ENCODE measurements at places on chromosomes 4 and X.

- peak; percentile 22 for DNase-seq
Measured at GRCh38 chr4:185265942-185266341, 56.5 kb downstream of the SNX25 start.

DNA sequence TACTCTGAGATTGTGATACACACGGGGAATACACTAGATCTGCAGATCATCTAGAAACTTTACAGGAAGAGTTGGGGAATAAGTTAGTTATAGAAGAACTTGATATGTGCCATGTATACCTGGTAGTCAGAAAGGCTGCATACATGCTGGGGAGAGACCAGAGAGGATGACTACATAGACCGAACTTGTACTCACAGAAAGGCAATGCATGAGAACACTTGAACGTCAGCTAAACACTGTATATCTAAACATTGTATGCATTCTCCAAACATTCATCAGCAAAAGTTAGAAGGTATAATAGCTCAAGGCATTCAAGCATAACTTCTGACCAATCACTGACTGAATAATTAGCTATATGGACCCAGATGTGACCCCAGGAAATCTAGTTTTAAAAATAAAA, 78.0 kb upstream of the PDHA2 start:
- DNase-seq: no peak

DNA sequence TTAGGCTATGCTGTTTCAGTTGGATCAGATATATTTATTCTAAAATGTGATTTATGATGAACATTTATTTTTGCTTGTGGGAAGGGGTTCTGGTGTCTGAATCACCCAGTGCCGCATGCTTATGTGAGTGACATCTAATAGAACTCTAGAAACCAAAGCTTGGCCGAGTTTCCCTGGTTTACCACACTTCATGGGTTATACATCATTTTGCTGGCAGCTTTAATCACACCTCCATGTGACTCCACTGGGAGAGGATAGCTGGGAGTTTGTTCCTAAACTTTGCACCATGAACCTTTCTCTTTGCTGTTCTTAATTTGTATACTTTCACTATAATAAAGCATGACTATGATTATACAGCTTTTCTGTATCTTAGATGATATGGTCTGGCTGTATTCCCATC, 382.9 kb downstream of the INPP4B start:
- no peak for DNase-seq

GRCh38 chr4:105558277-105558676, 5.9 kb downstream of the ARHGEF38 start:
- peak; percentile 63 for DNase-seq

DNA sequence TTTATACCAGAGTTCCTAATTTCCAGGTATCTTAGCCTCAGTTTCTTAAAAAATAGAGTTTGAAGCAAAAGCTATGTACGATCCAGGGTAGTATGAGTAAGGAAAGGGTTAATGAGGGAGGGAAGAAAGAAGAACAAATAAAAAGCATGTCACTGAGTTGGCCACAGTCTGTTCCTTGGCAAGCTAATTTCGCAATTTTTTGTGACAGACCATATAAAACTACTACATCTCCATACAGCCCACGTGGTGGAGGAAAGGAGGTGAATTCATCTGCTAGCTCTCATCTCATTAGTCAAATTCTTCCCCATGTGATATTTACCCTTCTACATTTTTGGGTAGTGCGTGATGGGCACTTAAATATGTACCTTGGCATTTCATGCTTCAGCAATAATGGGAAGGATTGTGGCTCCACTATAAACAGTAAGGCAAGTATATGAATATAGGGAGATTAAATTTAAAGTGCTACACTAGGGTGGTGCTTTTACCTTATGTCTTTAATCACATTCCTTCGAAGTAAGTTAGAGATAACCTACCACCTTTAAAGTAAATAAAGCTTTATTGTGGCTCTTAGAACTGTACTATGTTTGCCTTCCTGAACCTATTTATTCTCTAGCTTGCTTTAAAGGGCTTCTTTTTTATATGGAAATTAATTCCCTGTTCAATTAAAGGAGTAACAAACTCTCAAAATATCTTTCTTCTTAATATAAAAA, 102.1 kb upstream of the VAMP7 start:
- no peak for DNase-seq
